ENCODE measurements at places on chromosomes 7 and 10.

DNA sequence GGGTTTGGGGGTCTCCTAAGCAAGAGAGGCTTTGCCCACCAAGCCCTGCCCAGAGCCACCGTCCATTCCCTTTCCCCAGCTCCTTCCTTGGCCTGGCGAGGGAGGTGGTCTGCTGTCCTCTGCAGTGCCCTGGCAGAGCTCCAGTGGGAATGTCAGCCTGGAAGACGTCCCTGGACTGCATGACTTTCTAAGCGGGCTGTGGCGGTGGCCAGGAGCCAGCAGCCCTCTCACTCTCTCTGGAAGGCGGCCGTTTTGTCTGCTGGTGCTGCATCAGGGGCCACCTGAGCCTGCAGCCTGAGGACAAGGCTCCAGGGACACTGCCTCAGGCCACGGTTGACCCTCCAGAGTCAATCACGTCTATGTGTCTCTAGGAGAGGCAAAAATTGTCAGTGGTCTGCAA, 271.0 kb downstream of the SKAP2 start:
- DNase-seq, result no peak

DNA sequence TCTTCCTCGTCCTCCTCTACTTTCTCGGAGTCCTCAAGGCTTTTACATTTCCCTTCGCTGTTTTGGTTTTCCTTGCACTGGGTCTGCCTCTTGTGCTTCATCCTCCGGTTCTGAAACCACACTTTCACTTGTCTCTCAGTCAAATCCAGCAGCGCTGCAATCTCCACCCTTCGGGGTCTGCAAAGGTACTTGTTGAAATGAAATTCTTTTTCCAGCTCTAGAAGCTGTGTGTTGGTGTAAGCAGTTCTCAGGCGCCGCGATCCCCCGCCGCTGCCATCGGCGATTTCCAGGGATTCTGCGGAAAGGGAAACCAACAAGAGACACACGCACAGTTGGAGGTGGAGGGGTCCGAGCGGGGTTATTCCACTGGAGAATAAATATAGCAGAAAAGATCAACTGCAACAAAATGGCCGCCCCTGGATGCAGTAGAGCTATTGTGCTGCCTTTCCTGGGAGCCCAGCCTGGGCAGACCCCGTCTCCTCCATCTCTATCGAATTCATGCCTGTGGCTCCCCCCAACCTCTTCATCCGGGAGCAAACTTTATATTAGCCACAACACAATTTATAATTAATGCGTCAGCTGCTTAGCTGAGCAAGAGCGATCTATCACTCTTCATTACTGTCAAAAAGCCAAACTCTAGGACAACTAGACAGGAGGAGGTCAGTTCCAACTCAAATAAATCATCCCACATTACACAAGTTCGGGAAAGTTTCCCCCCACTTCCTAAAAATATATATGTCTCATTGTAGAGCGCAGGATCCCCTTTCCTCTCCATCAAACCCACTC, 1.1 kb downstream of the HOXA2 start:
- no peak for DNase-seq

DNA sequence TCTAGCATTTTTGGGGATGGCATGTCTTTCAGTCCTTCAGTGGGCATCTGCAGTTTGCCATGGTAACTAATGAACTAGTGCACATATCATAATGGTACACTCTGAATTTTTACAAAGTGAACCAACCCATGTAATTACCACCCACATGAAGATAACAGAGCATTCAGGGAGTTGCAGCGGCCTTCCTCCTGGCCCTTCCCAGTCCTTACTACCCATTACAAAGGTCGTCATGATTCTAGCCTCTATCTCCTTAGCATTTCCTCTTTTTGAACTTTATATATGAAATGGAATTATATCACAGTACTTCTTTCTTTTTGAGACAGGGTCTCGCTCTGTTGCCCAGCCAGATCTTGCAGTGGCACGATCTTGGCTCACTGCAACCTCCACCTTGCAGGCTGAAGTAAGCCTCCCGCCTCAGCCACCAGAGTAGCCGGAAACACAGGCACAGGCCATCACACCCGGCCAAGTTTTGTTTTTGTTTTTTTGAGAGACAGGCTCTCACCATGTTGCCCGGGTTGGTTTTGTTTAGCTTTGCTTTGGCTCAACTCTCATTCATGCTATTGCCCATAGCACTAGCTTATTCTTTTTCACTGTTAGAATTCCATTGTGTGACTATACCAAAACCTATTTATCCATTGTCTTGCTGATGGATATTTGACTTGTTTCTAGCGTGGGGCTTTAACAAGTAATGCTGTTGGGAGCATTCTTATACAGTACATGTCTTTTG, 79.2 kb downstream of the APBB1IP start:
- no peak for DNase-seq

GRCh38 chr7:24981171-24981951, 1.4 kb upstream of the OSBPL3 start:
- no peak for DNase-seq

DNA sequence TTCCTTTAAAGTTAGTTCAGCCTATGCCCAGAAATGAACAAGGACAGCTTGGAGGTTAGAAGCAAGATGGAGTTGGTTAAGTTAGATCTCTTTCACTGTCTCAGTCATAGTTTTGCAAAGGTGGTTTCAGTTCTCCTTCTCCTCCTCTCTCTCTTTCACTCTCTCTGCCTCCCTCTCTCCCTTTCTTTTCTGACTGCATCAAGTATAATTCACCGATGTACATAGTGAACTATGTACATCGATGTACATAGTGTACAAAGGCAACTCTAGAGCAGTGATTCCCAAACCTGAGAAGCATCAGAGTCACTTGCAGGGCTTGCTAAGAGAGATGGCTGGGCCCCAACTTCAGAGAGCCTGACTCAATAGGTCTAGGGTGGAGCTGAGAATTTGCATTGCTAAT, 1259.7 kb downstream of the TYW1 start:
- peak; percentile 20 for DNase-seq

DNA sequence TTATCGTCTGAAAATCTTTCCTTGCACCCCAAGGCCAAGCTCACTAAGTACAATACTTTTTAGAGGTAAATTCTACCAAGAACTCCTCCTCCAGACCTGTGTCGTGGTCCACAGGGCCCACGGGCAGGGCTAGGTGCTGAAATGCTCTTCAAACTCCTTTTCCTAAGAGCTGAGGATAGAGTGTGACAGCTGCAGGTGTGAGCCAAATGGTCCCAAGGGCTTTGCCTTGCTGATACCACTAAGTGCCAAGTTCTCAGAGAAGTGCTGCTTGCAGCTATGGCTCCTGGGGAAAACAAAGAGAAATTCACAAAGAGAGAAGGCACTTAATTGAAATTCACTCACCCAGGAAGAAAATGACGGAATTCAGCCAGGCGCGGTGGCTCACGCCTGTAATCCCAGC, 868.9 kb upstream of the AUTS2 start:
- no peak for DNase-seq

GRCh38 chr10:117370205-117370604, 5.0 kb downstream of the PDZD8 start:
- no peak for DNase-seq

GRCh38 chr7:95608359-95609173, 12.2 kb upstream of the PDK4 start:
- DNase-seq, result peak; percentile 47

DNA sequence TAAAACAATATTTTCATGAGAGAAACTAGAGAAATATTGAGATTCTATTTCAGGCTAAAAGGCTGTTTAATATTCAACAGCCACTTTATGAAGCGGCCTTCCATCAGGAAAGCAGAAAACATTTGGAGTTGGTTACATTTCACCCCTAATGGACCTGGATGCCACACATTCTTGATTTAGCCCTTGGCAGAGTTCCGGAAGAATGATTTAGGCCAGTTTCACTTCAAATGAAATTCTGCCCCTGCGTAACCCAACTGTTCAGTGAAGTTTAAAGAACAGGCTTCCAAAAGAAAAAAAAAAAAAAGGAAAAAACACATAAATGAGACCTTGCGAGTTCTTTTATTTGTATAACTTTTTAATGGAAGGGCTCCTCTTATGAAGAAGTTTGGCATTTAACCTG, 239.2 kb upstream of the AKR1E2 start:
- DNase-seq, result no peak

DNA sequence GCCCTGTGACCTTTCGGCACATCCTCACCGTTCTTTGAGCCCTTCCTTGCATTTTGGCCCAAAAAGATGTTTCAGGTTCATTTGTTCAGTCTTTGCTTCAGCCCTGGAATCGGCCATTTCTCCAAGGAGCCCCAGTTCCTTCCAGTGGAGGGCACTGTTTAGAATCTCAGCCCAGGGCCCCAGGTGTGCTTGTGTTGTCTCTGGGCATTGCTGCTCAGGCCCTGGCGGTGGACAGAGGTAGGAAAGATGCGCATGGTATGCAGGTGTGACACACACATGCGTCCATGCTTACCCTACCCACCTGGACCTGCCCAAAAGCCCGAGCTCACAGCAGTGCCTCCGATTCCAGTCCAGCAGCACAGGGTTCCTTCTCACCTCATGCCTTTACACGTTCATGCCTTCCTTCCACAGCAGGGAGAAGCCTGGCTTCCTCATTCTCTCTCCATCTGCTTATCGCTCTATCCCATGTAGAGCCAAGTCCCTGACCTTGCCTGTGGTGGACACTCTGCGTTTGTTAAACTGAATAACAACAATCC, 70.6 kb downstream of the LHPP start:
- DNase-seq, result peak; percentile 28

DNA sequence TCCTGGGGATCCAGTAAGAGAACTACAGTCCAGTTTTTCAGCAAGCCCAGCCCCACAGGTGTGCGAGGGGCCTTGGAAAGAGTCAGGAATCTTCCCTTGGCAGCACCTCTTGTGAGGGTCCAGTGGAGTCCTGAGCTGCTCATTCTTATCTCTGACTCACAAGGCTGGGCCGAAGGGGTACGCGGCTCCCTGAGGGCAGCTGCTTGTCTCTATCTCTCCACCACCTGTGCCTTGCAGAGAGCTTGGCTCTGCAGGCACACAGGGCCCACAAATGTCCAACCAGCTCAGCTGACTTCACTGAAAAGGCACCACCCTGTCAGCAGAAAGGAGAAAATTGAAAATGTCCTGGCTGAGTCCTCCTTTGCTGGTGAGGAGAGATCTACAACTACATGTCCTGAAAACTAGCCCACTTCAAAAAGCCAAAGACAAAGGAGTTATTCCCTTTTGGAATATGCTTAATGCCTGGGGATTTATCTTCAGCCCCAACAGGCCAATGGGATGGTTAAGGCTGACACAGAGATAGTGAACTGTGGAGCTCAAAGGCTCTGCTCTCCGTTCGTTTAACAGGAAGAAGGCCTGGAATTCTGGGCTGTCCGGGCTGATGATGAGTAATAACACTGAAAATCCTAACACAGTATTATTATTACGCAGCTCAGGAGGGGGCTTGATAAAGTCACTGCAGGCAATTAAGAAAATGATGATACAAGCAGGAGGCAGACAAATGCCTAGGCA, 23.4 kb downstream of the UROS start:
- DNase-seq, result no peak

DNA sequence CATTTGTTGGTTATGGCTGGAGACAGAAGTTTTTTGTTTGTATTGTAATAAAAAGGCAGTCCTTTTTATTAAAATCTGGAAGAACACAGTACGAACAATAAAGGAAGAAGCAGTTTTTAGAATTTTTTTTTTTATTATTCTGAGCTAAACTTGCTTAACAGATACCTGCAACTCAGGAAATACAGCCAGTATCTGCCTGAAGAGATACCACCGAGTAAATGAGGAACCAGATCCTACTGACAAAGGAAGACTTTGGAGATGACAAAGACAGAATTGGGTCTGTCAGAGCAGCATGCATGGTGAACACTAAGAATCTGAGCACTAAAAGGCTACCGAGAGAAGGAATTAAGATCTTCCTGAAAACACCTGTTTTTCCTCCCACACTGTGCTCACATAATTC, 1335.9 kb upstream of the SORCS1 start:
- no peak for DNase-seq

DNA sequence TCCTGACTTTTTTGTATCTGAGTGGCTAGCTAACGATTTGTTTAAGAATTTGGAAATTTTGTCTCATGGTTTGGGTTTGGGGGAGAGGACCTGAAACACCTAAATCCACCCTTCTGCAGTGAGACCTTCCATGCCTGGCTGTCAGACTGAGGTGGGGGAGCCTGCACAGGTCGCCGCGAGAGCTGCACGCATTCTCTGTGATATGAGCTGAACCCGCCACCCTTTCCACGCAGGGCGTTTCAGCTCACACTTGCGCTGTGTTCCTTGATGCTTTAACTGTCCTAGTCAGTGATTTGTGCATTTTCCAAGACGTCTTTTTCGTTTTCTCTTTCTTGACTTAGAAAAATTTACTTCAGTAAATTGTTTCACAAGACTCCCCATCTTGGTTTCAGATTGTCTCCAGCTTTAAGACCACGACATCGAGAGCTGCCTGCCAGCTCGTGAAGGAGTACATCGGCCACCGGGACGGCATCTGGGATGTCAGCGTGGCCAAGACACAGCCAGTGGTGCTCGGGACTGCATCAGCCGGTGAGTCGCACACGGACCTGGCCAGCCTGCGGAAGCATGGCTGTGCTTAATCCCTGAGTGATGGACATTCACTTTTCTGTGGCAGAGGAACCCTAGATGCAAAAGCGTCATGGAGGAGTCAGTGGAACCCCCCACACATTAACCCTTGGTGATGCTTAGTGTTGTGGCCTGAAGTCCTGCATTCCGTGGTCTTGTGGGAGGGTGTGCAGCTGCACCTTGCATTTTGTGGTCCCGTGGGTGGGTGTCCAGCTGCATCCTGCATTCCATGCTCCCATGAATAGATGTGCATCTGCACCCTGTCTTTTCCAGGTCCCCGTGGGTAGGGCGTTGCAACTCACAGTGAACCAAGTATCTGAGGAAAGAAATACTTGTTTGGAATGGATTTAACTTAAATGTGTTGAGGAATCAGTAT, 28.1 kb downstream of the WDR37 start:
- DNase-seq, result no peak

DNA sequence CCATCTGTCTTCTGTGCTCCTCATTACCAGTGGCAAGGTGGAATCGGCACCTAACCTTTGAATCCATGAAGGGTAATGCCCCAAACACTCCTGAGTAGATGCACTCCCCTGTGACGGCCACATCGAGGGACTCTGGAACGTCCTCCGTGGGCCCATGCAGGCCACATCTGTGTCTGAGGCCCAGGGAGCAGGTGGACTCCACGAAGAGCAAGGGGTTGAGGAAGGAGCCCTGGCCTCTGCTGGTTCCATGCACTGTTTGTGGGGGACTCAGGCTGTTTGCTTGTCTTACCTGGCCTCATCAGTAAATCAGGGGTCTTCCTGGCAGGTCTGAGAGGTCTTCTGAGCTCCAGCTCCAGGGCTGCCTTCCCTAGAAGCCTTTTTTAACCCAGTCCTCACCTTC, 62.6 kb upstream of the HMX3 start:
- DNase-seq, result no peak

GRCh38 chr10:127243490-127244272, 47.3 kb upstream of the INSYN2A start:
- peak; percentile 38 for DNase-seq

GRCh38 chr10:127883516-127883915, 9.2 kb downstream of the CLRN3 start:
- DNase-seq, result no peak

GRCh38 chr7:85474234-85474633, 287.4 kb upstream of the SEMA3D start:
- DNase-seq, result no peak

DNA sequence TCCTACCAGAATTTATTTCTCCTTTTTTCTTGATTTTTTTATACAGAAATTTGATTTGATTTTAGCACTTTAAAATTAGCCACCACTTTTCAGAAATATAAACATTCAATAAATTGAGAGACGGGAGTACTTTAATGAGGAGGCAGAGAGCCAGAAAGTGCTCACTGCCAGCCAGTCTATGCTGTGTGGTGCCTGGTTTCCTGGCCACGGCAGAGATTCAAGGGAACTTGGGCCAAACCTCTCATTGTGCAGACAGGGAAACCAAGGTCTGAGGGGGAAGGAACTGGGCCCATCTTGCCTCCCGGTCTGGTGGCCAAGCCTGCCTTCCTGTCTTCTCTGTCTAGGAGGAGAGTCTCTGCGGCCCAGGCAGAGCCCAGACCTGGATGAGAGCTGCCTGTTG, 25.9 kb downstream of the ADAMTS14 start:
- DNase-seq, result no peak

Data from NT2/D1 (cell line).